Stimulated activated CD8-positive, alpha-beta memory T cell treated with anti-CD3 and anti-CD28 coated beads, Interleukin-15, amount 100 ng/mL, for 24 hours (primary cell): ENCODE measurements at places on chromosomes 3 and 15.

GRCh38 chr15:77855871-77856270 is 221.6 kb downstream of the TBC1D2B start:
- DNase-seq = no peak

GRCh38 chr15:94930441-94930840 is 699.1 kb downstream of the MCTP2 start:
- no peak for DNase-seq

DNA sequence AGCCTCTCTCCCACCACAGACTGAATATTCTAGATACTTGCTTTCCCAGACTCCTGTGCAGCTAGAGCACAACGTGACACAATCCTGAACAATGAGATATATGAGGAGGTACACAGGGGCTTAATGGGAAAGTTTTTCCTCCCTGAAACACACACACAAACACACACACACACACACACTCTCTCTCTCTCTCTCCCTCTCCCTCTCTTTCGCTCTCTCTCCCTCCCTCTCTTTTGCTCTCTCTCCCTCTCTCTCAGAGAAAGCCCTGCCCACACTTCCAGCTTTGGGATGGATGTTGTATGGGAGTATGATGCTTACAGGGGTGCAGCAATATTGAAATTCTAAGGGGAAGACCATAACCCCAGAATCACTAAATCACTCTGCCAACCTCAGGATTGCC is 110.1 kb downstream of the PLD1 start:
- DNase-seq = no peak

- DNase-seq = no peak
These were observed 130.5 kb downstream of the ST8SIA2 start for GRCh38 chr15:92524161-92524560.

GRCh38 chr3:78304115-78304514 is 1264.2 kb downstream of the ROBO2 start:
- no peak for DNase-seq

DNA sequence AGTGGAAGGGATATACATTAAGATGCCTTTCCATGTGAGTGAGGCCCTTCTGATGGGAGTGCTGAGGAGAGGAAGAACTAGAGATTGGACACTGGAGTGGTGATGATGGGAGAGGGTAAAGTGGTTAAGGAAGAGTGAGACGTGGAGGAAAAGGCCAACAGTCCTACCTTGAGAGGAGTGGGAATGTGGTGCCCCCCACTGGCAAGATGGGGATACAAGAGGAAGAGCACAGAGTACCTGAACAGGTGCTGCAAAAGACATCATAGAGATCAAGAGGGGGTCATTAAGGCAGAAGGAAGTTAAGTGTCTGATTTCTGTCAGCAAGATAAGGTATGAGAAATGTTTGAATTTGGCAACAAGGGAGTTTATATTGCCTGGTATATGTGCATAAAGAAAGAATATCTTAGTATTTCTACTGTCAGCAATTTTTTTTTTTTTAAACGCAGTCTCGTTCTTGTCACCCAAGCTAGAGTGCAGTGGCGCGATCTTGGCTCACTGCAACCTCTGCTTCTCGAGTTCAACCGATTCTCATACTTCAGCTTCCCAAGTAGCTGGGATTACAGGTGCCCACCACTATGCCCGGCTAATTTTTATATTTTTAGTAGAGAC is 34.0 kb downstream of the ARIH2 start:
- no peak for DNase-seq

- no peak for DNase-seq
These were observed 14.9 kb downstream of the SMAD3 start for GRCh38 chr15:67080118-67080899.

DNA sequence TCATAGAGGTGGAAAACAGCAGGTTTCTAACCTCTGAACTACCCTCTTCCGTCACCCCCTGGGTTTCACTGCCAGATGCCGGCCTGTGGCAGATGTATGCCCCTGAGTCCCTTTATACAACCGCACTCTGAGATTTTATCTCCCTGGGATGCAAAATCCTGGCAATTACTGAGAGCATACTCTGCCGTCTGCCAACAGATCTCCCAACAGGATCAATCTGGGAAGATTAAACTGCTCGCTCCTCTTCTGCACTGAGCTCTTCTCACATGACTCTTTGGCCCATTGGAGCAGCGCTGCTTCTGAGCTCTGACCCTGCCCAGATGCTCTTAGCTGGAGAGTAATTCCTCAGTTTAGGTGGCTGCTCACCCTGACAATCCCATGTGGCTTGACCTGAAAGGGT is 133.2 kb downstream of the LIPC start:
- no peak for DNase-seq

GRCh38 chr3:49378249-49378895 is 20.2 kb upstream of the GPX1 start:
- DNase-seq = no peak

DNA sequence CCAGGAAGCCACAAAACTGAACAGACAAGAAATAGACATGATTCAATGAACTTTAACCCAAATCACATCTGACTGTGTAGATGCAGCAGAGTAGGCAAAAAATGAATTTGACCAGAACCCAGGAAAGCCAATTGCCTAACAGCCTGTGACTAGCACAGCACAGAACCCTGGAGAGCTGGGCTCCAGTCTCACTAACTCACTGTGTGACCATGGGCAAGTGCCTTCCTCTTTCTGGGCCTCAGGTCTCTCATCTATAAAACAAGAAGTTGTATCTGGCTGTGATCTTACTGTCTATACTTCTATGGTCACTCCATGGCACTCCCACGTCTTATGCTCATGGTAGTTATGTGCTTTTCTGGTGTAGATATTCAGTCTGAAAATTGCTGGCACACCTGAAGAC is 48.1 kb upstream of the USP3 start:
- no peak for DNase-seq

DNA sequence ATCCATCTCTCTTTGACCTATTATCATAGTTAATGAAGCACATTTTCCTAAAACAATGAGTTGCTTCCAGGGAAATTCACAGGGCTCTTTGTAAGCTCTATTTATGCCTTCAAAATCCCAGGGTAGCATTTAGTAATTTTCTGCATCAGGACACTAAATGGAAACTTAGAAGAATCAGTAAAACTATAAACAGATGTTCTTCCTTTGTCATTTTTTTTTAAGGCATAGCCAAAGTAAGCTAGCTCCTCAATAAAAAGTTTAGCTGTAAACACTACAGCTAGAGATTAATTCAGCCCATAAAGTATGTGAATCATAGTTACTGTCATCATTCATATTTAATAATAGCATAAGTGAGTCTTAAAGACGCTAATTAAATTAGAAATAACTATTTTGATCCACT is 79.3 kb downstream of the RPL22L1 start:
- DNase-seq = no peak

DNA sequence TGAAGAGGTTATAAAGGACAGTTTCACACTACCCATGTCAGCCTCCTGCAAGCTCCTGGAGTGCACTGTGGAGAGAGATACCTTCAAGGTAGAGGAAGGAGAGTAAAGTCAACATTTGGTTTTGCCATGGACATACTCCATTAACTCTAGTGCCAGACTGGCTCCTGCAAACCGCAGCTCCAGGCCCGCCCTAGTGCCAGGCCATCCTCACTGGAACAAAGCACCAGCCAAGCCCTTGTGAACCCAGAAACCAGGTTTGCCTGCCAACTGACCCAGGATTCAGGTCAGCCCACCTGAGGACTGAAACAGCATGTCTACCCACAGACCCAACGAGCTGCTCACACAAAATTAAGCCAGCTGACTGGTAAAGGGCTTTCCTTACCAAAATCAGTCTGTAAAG is 41.0 kb upstream of the TP63 start:
- DNase-seq = no peak

- DNase-seq = no peak
These were observed 15.4 kb upstream of the SHF start for GRCh38 chr15:45203182-45203581.

- no peak for DNase-seq
These were observed 1.3 kb downstream of the AMIGO3 start for GRCh38 chr3:49717959-49718857.

- DNase-seq = no peak
These were observed 3.6 kb upstream of the TNK2 start for GRCh38 chr3:195911946-195912270.

GRCh38 chr15:96200357-96200967 is 130.0 kb upstream of the NR2F2 start:
- DNase-seq = no peak

GRCh38 chr3:8741581-8742261 is 8.1 kb downstream of the CAV3 start:
- DNase-seq = no peak

- no peak for DNase-seq
These were observed 141.3 kb upstream of the CCDC54 start for GRCh38 chr3:107235928-107236315.

DNA sequence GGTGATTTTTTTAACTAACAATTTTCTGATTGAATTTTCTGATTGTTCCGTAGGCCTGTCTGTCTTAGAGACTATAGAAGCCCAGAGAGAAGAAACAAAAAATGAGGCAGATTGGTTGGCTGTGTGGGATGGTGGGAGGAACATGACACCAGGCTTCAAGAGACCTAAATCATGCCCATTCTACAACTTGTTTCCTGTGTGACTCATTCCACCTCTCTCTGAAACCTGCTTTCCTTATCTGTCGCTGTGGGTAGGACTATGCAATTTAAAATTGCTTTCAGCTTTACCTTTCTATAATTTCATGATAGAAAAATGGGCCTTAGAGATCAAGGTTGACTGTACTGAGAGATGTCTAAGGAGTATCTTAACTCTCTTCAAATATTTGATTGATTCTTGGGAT is 44.5 kb downstream of the OXNAD1 start:
- no peak for DNase-seq

DNA sequence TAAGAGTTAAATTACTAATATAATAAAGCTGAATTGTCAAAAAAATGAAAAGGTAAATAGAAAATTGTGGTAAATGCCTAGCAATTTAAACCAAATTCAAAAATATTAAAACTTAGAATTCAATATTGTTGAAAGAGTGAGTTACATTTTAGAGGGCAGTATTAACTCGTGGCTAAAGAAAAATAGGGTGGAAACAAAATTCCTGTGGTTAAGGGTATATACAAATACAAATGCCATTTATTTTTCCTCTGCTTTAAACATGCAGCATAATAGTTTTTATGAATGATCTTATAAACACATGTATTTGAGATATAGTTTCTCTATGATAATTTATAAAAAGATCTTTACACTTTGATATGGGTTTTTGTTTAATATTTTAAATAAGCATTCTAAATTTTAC is 79.0 kb downstream of the NEDD4 start:
- no peak for DNase-seq

DNA sequence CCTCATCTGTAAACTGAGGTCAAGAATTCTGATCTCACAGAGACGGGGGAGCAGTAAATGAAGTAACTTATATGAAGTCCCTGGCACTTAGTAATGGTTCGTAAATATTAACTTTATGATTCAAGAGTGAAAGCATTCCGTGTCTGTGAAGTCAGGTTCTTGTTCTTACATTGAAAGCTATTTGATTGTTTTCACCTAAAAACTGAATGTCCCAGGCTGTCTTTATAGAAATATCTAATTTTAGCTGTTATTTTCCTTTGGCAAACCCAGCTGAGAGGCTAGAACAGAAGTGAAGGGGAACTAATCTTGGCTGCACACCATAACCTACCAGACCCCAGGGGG is 84.5 kb downstream of the CHSY1 start:
- no peak for DNase-seq

DNA sequence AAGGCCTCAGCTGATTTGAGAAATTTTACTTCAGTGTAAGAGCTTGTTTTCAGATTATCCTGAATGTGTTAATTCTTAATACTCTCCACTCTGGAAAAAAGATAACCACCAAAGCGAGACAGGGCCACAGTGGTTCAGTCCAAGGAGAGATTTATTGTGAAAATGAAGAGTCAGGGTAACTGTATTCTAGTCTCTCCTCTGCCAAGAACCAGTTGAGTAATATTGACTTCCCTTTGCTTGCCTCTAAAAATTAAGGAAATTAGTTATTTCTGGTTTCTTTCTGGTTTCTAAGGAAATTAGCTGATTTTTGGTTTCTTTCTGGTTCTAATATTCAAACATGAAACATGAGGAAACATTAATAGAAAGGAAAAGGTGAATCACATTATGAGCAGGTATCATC is 34.9 kb downstream of the PPP1R2 start:
- DNase-seq = no peak

- DNase-seq = no peak
These were observed 367.4 kb downstream of the ZBBX start for GRCh38 chr3:167012691-167013090.

GRCh38 chr3:153158961-153159735 is 2.9 kb upstream of the RAP2B start:
- no peak for DNase-seq
